Glomerular endothelial cell (primary cell): ENCODE measurements at places on chromosomes 5 and 9. TPM values are rescaled to one million over a fixed set of nuclear protein-coding genes. Genes with fewer than 3 reads are reported as not detected.

Gene DMRT2
- not detected in 2 replicates for total RNA-seq

Gene TNFSF8
- total RNA-seq = not detected in 2 replicates

Gene FAM200C
- 2.2 and 2.5 TPM in 2 replicates for total RNA-seq

Gene PPP3R2
- not detected in 2 replicates for total RNA-seq

Gene PCDHGA7
- 3.6 and 5.3 TPM in 2 replicates for total RNA-seq

Gene C9orf152
- total RNA-seq = not detected in 2 replicates

Gene CERCAM
- 56.8 and 81.3 TPM in 2 replicates for total RNA-seq

Gene SH3RF2
- 4.0 and 6.5 TPM in 2 replicates for total RNA-seq

Gene TMEFF1
- 30.0 and 35.1 TPM in 2 replicates for total RNA-seq

- DNase-seq = no peak
Observed at GRCh38 chr5:147751-148150, 43.5 kb upstream of the LRRC14B start.

GRCh38 chr5:116045821-116046220 lies 13.5 kb downstream of the ARL14EPL start:
- DNase-seq = no peak

GRCh38 chr5:91058575-91058974 lies 324.5 kb downstream of the ARRDC3 start:
- DNase-seq = no peak

DNA sequence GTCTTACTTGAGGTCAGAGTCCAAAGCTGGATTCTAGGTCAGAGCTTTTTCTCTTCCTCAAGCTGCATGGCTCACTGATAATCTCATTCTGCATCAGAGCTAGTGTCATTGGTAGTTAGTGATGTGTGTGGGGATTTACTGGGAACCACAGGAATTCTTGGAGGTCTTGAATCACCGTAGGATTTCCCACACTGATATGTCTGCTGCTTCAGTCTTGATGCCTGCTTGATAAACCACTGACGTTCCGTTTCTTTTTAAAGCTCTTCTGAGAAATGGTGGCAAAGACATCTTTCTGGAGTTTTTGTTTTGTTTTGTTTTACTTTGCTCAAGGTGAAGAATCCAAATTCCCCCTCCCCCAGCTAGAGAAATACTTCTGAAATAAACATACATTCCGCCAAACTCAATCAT lies 1.2 kb upstream of the GARIN3 start:
- no peak for DNase-seq

DNA sequence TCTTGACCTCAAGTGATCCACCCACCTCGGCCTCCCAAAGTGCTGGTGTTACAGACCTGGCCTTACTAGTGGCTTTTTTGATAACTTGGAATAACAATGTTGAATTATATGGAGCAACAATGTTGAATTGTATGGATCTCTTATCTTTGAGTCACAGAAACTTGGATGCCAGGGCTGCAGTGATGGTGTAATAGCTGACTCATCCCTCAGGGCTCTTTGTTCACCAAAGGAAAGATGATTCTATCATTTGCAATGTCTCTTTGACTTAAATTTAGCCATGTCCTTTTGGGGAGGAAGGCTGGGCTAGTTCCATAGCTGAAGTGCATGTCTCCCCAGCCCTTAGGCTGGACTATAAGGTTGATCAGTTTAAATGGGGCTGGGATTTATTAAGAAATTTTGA lies 172.3 kb downstream of the PDZD2 start:
- no peak for DNase-seq

GRCh38 chr9:4886698-4887097 lies 94.0 kb downstream of the RCL1 start:
- no peak for DNase-seq

DNA sequence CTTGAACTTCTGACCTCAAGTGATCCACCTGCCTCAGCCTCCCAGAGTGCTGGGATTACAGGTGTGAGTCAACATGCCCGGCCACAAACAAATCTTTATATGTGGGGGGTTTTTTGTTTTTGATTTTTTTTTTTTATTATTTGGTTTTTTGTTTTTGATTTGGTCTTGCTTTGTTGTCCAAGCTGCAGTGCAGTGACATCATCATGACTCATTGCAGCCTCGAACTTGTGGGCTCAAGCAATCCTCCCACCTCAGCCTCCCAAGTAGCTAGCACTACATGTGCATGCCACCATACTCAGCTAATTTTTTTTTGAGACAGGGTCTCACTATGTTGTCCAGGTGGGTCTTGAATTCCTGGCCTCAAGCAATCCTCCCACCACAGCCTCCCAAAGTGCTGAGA lies 42.4 kb downstream of the ALDH7A1 start:
- no peak for DNase-seq

- no peak for DNase-seq
Observed at GRCh38 chr5:178368274-178368673, 135.7 kb upstream of the PHYKPL start.

GRCh38 chr5:32428426-32428825 lies 16.1 kb downstream of the ZFR start:
- no peak for DNase-seq

DNA sequence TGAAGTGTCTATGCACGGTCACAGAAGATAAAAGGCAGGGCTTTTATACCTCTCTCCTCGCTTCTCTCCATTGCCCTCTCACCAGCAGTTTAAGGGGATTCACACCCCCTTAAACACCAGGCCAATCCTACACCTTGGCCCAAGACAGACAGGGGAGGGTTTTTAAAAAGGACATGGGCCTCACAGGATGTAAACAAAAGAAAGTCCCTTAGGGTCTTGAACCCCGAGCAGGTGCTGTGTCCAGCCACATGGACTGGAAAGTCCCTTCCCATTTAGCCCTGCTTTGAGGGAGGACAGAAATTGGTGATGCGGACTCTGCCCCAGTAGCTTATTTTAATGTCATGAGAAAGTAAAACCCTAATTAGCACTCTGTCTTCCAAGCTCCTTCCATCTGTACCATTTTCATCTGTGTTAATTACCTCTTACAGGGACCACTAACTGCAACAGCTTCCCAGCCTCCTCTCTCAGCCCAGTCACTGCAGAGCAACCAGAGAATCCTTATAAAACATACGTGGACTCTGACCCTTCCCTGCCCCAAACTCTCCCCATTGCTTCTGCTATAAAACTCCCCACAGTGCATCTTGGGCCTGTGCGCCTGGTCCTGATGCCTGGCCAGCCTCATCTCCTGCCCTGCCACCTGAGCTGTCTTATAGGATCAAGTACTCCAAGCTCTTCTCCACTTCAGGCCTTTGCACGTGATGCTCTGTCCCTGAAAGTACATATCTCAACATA lies 16.7 kb downstream of the WHRN start:
- DNase-seq = no peak

DNA sequence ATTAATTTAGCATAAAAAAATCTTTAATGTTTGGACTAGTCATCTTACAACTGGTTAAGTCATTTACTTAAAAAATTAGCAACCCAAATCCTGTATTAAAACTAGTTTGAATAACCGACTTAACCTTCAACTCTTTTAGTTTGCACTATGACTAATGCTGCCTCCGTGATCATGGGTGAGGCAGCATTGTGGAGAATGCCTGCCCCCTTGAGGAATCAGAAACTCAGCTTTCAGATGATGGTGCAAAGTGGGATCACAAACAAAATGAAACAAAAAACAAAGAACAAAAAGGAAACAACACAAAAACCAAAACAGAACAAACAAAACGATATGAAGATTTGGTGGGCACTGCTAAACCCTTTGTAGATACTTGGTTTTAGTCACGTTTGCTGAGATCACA lies 127.0 kb upstream of the PALM2AKAP2 start:
- no peak for DNase-seq

DNA sequence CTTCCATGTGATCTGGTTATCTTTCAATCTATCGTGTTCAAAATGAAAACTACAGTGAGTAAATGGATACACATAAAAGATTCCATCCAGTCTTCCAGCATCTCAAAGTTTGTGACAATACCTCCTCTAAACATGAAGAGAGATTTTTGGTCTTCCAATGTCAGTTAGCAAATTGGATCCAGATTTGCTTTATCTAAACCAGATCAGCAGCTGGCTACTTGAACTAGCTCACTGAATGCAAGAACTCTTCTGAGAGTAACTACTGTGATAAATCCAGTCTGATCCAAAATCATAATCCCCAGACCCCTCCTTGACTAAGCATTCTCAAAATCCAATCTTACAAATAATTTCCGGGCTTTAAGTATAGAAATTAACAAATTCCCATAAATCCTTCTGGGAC lies 2177.9 kb upstream of the C9orf72 start:
- DNase-seq = no peak

GRCh38 chr9:127947841-127948710 lies 10.4 kb upstream of the DPM2 start:
- DNase-seq = no peak

DNA sequence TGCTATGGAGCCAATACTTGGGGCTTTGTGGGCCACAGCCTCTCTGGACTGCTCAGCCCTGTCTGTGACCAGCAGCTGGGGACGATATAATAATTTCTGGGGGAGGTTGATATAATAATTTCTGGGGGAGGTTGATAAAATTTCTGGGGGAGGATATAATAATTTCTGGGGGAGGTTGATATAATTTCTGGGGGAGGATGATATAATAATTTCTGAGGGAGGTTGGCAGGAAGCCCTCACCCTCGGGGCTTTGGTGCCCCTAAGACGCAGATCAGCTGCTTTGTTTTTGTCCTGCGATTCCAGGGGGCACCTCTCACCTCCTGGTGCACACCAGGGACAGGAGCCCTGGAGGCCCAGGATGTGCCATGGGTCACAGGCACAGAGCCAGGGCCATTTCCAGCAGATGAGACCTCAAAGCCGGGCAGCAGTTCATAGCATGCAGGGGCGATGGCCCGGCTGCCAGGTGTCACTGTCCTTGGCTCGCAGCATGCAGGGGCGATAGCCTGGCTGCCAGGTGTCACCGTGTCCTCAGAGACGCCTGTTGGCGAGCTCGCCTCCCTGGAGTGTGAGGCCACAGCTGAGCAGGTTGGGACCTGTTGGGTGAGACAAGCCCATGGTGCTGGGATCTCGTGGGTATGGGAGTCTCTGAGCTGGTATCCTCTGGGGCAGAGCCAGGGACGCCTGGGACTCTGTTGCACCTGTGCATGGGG lies 3.8 kb upstream of the TOR4A start:
- DNase-seq = no peak

GRCh38 chr5:76351577-76351976 lies 51.5 kb upstream of the IQGAP2 start:
- DNase-seq = no peak

GRCh38 chr5:177362610-177363507 lies 5.1 kb downstream of the RGS14 start:
- no peak for DNase-seq

DNA sequence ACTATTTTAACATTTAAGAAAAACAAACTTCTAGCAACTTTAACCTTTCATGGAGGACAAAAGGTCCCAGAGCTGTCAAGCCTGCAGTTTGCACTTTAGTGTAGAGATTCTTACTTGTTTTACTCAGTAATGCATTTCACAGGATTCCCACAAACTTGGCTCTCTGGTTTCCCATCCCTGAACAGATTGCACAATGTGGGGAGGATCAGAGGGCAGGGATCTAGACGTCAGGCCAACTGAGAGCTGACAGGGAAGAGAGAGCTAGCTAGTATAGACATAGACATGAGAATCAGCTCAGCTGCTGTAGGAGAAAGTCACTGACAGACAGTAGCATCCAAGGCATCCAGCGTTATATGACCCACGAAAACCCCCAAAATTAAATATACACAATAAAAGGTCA lies 20.9 kb upstream of the BNIP1 start:
- no peak for DNase-seq

- no peak for DNase-seq
Observed at GRCh38 chr5:62692946-62693713, 114.5 kb downstream of the LRRC70 start.

DNA sequence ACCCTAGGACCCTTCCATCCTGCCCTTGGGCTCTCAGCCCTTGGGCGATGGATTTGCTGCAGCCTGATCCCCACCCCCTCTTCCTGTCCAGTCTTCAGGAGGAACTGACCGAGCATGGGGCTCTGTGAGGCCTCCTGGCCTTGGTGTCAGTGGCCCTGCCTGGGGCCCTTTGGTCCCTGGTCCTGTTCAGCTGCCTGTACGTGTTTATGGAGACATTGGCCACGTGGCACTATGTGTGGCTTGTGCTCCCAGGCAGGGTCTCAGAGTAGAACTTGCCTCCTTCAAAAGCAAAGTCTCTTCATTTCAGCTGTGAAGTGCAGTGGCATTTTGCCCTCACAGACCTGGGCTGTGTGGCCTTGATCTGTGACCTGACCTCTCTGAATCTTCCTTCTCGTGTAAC lies 11.1 kb downstream of the FCN2 start:
- no peak for DNase-seq

- no peak for DNase-seq
Observed at GRCh38 chr5:168978015-168978414, 322.9 kb downstream of the SLIT3 start.

DNA sequence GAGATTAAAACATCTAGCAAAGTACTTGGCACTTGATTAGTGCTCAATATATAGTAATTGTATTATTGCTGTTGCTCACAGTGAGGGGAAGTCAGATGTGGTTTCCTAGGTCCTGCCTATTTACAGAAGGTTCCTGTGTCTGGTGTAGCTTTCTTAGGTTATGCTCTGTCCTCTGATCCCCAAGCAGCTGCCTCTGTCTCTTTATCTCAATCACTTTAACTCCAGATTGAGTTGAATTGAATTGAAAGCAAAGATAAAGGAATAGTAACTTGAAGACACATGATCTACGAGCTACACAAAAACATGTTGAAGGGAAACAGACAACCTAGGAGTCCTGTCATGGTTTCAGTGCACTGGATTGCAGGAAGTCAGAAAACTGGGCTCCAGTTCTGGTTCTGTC lies 113.9 kb upstream of the ADAMTSL1 start:
- no peak for DNase-seq

- no peak for DNase-seq
Observed at GRCh38 chr5:3041001-3041400, 289.5 kb upstream of the IRX2 start.

DNA sequence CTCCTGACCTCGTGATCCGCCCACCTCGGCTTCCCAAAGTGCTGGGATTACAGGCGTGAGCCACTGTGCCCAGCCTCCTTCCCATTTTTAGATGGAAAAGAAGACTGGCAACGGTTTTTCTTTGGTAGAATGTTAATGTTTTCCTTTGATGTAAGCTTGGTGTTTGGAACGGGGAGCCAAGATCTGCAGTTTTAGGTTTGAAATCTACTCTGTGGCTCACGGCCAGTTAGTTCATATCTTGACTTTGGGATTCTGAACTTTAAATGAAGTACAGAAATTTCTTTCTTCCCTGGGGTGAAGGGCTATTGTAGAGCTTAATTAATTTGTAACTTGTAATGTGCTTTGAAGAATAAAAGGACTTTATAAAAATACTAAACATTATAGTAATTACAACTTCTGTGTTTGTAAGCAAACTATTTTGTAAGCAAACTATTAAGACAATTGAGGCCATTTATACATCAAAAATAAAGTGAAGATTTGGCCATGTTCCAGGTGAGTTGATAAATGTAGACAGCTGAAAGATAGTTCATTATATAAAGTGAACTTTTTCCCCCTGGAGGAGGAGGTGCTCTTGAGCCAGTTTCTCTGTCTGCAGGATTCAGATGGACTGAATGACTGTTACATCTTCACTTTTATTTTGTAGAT lies 117.1 kb upstream of the TUT7 start:
- no peak for DNase-seq

GRCh38 chr5:17879276-17879675 lies 245.0 kb downstream of the TAF11L14 start:
- no peak for DNase-seq

GRCh38 chr5:150114102-150114641 lies 27.8 kb upstream of the CSF1R start:
- DNase-seq = no peak
